ENCODE measurements at places on chromosomes 1 and 21. TPM values are rescaled to one million over a fixed set of nuclear protein-coding genes. Genes with fewer than 3 reads are reported as not detected.

DNA sequence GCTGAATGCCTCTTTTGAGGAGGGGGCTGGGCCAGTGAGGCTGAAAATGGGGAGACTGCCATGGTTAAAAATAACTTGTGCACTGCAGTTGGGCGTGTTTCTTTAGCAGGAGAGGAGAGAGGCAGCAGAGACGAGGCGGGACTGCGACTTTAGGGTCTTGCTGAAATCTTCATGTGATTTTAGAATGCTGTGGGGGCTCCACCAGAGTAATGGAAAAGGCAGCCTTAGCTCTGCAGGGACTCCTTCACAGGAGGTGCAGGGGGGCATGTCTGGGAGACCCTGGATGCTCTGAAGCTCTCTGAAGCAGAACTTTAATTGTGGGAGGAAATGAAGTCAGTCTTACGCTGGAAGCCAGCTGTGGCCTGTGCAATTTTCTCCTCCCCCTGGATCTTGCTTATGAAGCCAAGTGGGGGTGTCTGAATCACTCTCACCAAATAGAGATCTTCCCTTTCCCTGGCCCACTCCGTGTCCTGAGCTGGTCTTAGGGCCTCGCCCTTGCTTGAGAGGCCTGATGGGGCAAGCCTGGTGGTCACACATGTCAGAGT, 60.8 kb downstream of the NDUFS5 start:
- DNase-seq = no peak

DNA sequence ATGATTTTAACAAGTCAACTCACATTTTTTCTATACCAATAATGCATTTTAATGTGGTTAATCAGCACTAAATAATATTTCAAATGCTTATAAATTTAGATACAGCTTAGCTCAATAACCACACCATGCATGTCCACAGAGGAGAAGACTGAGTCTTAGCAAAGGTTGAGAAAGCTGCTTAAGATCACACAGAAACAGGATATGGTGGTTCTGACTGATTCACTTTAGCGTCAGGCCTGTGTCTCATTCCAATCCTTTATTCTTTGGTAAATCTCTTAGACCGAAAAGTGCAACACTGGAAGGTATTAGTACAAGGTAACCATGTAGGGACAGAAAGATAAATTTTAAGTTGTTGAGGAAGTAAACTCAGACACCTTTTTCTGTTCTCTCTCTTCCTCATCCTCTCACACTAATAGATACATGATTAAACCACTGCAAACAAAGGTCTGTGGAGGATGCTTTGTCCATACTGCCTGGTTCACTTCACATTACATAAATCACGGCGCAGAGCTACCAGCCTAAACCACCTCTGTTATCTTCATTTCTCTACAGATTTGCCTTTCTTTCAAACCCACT, 139.0 kb downstream of the DPYD start:
- DNase-seq = no peak

DNA sequence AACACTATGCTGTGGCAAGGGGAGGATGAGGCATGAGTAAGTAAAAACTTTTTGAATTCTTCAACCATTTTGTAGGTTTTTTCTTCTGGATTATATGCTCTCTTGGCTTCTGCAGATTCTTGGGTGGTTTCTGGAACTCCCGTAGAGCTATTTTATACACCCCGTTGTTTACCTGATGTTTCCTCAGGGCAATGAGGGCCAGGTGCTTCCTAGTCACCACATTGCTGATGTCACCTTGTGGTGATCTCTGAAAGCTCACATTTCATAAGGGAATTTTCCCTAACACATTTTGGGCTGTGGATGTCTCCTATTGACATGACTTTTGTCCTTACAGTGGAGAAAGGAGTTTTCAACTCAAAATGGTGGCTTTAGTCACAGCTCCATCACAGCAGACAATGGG, 356.6 kb downstream of the PLA2G4A start:
- DNase-seq = no peak

DNA sequence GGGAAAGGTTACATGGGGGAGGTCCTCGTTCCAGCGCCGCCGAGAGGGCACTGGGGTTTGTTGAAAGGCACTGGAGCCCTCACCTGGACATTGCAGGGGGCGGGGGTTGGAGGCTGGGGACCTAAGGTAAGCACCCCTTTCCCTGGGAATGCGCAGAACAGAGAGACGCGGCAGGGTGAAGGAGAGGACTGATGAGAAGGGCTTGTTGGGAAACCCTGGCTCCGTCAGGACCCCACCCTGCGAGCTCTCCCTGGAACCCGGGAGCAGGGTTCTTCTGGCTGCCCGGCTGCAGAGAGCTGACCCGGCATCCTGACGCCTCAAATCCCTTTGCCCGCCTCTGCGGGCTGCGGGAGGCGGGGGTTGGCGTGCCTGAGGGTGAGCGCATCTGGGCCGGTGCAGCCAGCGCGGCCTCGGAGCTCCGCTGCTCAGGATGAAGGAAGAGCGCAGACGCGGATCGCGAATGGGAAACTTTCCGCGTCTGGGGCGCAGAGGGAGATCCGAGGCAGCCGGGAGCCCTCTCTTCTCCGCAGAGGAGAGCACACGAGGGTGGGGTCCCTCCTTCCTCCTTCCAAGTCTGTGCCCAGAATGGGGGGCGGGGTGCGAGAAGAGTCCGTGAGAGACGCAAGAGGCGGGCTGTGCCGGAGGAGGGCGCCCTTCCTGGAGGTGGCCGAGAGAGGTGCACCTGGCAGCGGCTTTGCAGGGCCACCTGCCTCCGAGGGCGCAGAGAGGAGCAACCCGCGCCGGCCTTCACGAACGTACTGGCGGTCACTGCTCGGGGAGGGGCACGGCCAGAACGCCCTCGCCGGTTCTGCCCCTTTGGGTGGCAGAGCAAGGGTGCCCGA, 2.4 kb downstream of the IGSF21 start:
- no peak for DNase-seq

DNA sequence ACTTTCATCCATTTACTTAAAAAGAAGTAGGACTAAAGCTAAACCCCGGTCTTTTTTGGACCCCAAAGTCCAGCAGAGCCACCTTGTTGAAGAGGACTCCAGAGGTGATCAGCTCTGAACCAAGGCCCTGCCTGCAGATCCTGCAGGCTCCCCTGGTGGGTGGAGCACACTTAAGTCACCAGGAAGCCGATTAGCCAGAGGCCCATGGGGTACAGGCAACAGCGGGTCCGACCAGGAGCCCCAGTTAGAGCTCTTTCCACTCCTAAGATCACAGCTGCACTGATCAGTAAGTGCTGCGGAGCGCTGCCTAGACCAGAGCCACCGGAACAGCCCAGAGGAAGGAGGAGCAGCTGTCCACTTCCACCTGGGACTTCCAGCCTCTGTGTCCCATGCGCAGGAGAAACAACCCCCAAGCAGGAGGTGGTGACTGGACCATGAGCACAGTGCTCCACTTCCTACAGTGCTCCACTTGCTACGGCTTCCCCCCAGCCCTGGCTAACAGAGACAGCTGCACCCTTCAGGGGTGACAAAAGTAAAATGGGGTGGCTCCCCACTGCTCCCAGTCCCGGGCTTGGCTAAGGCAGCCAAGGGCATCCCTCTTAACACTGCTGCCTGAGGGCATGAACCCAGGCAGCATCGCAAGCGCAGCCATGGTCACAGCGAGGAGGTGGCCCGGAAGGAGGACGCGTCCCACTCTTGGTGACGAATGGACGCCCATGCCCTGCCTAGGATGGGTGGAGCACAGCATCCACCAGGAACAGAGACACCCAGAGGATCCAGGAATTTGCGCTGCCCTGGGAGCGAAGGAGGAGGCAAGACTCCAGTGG, 58.0 kb downstream of the NPHP4 start:
- no peak for DNase-seq

DNA sequence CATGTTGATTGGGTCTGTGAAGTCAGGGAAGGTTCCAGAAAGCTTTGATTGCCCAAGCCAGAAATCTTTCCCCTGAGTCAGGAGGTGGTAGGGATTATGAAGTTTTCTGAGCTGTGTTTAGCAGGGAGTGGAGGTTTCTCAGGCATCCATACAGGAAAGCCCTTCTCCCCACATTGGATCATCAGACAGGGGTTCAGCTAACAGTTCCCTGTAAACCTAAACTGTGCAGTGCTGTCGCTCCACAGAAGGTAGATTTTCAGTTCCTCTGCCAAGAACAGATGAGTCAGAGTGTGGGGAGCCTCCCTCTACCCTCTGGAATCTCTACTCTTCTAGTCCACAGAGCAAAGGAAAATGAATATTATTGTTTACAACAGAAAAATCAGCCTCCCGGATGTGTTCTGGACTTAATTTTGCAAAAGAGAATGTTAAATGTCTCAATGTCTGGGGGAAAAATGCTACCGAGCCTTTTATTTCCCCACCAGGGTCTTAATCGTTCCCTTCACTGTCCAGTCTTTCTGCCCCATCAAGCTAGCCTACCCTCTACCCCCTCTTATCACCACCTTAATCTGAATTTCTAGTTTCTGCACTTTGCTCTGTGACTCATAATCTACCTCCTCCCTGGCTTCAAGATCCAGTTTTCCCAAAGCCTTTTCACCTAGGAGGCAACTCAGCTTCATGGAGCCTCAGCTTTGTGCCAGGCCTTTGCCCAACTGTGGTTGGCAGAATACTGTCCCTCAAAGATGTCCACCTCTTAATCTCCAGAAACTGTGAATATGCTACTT, 355.6 kb downstream of the PRDM2 start:
- DNase-seq = no peak

DNA sequence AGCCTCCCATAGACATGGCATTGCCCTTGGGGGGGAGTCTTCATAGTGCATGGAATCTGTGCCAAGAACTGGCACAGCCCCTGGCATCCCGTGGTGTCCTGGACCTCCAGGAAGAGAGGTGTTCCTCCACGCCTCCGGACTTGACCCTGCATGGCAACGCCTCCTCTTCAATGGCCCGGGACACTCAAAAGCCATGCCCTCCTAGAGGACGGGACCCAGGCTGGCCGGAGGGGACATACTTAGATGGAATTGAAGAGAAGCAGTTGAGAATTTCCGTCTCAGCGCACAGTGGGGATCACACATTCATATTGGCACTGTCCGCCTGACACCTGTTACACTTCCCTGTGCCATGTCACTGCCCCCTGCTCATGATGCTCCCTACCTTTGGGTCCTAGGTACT, 38.4 kb upstream of the TENT5C start:
- DNase-seq = no peak

DNA sequence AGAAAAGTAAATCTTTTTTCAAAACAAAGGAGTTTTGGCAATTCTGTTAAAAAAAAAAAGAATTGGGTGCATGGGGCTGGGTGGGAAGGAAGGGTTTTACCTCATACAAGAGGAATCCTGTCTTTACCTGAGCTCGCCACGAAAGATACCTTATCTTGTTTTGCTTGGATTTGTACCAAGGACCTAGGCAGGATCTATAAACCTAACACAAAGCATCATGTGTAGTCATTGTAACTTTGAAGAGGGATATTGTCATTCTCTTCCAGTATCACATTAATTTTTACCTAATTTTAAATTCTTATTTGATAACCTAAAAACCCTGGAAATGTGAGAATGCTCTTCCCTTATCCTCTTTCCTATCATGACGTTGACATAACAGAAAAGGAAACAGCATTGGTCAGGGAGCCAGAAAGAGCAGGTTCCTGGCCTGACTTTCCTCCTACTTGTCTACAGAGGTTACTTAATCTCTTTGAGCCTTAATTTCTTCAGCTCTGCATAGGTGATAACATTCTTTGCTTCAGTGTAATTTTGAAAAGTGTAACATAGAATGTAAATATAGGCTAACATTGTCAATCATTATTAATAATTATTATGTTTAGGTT, 4.0 kb upstream of the LAMC1 start:
- DNase-seq = no peak

DNA sequence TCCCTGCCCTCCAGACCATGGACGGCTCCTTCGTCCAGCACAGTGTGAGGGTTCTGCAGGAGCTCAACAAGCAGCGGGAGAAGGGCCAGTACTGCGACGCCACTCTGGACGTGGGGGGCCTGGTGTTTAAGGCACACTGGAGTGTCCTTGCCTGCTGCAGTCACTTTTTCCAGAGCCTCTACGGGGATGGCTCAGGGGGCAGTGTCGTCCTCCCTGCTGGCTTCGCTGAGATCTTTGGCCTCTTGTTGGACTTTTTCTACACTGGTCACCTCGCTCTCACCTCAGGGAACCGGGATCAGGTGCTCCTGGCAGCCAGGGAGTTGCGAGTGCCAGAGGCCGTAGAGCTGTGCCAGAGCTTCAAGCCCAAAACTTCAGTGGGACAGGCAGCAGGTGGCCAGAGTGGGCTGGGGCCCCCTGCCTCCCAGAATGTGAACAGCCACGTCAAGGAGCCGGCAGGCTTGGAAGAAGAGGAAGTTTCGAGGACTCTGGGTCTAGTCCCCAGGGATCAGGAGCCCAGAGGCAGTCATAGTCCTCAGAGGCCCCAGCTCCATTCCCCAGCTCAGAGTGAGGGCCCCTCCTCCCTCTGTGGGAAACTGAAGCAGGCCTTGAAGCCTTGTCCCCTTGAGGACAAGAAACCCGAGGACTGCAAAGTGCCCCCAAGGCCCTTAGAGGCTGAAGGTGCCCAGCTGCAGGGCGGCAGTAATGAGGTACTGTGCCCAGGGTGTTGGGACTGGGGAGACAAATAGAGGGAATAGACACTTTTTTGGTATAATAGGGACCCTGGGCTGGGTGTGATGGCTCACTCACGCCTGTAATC, 1.0 kb downstream of the ZBTB48 start:
- peak; percentile 18 for DNase-seq

- DNase-seq = no peak
These were observed 48.5 kb upstream of the ACOT11 start for GRCh38 chr1:54499360-54500106.

DNA sequence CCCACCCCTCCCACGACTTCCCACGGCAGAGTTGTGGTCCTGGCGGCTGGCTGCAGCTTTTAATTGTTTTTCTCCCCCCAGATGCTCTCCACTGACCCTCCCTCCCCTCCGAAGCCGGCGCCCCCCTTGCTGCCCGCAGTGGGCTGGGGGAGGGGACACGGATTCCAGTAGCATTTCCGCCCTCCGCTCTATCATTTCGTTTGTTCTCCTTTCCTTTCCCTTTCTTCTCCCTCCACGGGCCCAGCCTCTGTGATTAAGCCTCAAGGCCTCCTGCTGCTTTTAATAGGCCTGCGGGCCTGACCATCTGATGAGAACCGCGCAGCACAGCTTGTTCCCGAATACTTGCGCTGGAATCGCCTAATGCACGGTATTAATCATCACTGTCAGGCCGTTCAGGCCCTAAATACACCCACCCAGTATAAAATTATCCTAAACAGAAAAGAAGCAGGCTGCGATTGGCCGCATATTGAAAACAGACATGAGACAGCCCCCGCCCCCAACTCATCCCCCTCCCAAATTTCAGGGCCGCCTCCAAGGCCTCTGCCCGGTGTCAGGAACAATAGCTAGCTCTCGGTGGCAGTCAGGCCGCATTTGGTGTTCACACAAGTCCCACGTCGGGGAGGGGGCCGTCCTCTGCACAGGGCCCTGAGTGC, 102.0 kb upstream of the ARHGEF16 start:
- DNase-seq = no peak

GRCh38 chr1:230861970-230862595, 6.2 kb downstream of the C1orf198 start:
- DNase-seq = no peak

Gene AVPR1B
- total RNA-seq = not detected

Gene SELE
- not detected for total RNA-seq

Gene GIPC2
- not detected for total RNA-seq

Gene ELF3
- total RNA-seq = 4.8 TPM

Gene GBP6
- total RNA-seq = not detected
